ENCODE measurements at places on chromosomes 12 and 14.

- H3K27me3 ChIP-seq: no peaks in the 10 kb centered on the region
- no peak for DNase-seq
- H3K36me3 ChIP-seq: peaks cover 30% of the 10 kb centered on the region
- H3K4me1 ChIP-seq: peaks cover 48% of the 10 kb centered on the region
These were observed 944 bp downstream of the TXNRD1 start for GRCh38 chr12:104216521-104216924.

GRCh38 chr12:124020514-124020949 is 47.5 kb downstream of the ZNF664 start:
- H3K36me3 ChIP-seq: no peaks in the 10 kb centered on the region
- H3K4me3 ChIP-seq: no peak overlapping the region
- no peak overlapping the region for H3K27ac ChIP-seq
- DNase-seq: no peak

- H3K27ac ChIP-seq: no peak overlapping the region
- no peaks in the 10 kb centered on the region for H3K36me3 ChIP-seq
- no peak overlapping the region for H3K4me3 ChIP-seq
- DNase-seq: peak; percentile 29
These were observed 16.6 kb downstream of the RFLNA start for GRCh38 chr12:124311292-124312109.

DNA sequence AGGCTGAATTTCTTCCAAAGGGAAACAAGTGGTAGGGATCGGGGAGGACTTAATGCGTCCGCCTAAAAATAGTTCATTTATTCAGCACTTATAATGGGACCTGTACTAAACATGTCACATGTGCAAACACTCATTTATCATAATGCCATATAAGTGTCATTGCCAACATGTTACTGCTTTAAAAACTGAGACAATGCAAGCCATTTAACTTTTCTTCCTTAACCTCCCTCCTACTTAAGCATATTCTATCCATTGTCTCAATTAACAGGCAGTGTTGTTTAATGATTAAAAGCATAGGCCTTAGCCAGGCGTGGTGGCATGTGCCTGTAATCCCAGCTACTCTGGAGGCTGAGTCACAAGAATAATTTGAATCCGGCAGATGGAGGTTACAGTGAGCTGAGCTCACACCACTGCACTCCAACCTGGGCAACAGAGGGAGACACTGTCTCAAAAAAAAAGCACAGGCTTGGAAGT is 13.5 kb upstream of the SCFD1 start:
- H3K27ac ChIP-seq: peak overlapping the region; percentile 75
- peak; percentile 64 for DNase-seq
- H3K27me3 ChIP-seq: no peaks in the 10 kb centered on the region
- H3K36me3 ChIP-seq: peaks cover 6% of the 10 kb centered on the region
- H3K4me1 ChIP-seq: peaks cover 38% of the 10 kb centered on the region
- peak overlapping the region; percentile 20 for H3K4me3 ChIP-seq

- peaks cover 42% of the 10 kb centered on the region for H3K4me1 ChIP-seq
- peak overlapping the region; percentile 19 for H3K4me3 ChIP-seq
- no peaks in the 10 kb centered on the region for H3K27me3 ChIP-seq
- DNase-seq: peak; percentile 5
- peak overlapping the region; percentile 57 for H3K27ac ChIP-seq
These were observed 25.8 kb upstream of the ACTN1 start for GRCh38 chr14:69004731-69005431.

DNA sequence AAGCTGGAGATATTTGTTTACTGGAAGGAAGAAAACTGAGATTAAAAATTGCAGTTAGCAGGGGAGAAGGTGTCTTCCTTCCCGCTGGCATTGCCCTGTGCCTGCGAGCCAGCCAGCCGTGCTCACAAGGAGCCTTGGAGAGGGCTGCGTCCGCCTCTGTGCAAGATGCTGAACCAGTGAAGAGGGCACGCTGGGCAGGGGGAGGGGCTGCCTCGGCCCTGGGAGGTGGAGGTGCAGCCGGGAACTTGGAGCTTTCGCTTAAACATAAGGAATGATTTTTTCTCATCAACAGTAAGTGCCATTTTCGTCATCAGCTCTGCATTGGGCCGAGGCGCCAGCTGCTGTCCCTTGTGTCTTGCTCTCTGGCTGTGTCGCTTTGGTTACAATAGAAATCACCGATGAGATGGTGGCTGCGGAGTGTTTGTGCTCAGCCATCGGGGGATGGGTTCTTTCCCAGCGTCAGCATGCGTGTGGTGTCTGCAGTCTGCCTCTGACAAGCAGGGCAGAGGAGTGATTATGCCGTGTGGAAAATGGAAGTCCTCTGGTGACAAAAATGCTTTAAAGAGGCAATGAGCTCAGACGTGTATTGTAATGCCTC is 97.3 kb downstream of the ESR2 start:
- no peak for DNase-seq
- H3K27me3 ChIP-seq: no peaks in the 10 kb centered on the region
- no peak overlapping the region for H3K4me3 ChIP-seq
